ENCODE measurements at places on chromosomes 3 and 15.

DNA sequence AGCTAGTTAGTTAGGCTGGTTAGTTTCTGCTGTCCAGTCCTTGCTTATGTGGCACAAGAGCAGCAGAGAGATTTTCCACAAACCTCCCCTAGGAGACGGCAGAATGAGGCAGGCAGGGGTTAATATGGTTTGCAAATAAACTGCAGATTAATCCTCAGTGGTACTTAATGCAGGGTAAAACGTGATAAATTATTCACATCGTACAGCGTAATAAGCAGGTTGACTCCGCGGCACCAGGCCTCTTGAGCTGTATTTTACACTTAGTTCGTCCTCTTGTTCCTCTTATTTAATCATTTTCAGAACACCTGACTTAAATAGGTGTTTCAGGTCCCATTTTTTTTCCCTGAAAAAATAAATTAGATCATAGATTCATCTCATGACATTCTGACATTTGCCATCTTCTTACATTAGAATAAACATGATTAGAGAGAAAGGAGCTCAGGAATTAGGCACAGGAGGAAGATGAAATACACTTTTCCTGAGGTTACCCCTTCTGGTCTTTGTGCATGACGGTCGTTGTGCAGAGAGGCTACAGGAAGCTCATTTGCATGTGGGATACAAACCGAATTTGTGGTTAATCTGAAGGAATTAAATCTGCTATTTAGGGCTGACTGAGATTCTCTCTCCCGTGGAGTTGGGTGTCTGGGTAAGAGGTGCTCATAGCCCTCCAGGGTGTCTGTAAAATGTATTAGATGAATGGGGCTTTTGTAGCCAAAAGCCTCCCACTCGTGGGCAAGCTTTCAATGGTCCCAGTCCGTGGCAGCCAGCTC, 27.1 kb upstream of the VPS8 start:
- DNase-seq = no peak

DNA sequence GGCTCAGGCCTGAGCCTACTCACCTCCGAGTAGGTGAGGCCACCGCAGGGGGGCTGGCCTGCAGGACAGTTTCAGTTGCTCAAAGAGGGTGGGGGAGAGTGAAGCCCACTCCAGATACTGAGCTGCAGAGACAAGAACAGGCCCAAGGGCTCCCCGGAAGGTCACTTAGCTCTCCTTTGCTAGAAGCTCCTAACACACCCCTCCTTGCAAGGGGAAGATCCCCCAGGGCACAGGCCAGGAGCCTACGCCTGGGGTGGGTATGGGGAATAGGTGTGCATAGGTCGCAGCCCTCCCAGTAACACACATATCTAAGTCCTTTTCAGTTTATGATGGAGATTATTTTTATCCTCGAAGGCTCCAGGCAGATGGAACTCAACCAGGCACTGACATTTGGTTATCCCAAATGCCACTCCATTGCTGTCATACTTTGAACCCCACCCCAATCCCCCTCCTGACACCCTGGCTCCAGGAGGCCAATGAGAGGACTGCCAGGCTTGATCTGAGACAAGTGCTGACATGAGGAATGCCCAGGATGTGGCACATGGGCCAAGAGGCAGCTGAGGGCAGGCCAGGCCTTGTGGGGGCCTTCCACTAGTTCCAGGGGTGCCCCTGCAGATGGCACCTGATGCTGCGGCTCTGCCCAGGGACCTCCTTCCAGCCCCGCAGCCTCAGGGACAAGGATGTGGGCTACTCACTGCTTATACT, 1.1 kb upstream of the MUSTN1 start:
- no peak for DNase-seq

DNA sequence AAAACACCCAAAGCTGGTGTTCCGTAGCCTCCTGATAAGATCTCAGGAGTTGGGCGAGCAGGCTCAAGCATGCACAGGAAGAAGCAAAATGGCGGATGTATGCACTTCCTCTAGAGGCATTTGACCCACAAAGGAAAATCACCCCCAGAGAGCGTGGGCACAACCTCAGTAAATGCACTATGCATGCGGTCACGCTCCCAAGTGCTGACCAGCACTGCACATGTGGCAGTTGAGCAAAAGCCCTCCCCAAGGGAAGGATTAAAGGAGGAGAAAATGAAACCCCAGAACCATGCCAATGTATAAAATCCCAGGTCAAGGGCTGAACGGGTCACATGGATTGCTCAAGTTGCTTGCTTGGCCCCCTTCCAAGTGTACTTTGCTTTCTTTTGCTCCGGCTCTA, 289.4 kb upstream of the IGF1R start:
- DNase-seq = no peak

DNA sequence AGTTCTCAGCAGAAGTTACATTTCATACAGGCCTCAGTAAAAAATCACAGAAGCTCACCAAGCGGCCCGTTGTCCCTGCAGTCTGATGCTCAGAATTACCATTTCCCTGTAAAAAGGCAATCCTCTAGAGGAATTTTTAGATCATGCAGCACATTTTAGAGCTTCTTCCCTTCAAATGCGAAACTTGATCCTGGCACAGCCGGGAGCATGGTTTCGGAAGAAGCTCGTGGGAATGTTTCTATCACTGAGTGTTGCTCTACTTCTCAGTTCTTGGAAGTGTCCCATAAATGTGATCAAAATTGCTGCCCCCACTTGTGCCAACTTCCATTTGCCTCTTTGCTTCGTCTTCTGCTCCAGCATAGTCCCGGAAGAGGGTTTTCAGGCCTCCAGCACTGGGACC, 3.8 kb upstream of the H1-8 start:
- DNase-seq = no peak

DNA sequence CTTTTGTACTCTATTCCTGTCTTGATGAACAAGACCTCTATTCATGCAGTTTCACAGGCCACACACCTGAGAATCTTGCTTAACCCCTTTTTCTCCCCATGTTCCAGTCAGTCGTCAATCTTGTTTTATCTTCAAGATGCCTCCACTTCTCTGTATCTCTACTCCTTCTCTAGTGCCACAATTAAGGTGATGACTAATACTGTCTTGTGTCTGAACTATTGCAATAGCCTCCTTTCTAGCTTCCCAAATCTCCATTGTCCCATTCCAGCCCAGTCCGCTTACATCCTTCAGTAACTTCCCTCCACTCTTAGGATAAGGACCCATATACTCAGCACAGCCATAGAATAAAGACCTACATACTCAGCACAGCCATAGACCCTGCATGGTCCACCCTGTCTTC, 24.7 kb downstream of the CHST14 start:
- DNase-seq = no peak

- DNase-seq = no peak
Observed at GRCh38 chr3:123180791-123181190, 21.0 kb upstream of the SEC22A start.

- DNase-seq = no peak
Observed at GRCh38 chr3:171349392-171349791, 110.8 kb downstream of the TNIK start.

DNA sequence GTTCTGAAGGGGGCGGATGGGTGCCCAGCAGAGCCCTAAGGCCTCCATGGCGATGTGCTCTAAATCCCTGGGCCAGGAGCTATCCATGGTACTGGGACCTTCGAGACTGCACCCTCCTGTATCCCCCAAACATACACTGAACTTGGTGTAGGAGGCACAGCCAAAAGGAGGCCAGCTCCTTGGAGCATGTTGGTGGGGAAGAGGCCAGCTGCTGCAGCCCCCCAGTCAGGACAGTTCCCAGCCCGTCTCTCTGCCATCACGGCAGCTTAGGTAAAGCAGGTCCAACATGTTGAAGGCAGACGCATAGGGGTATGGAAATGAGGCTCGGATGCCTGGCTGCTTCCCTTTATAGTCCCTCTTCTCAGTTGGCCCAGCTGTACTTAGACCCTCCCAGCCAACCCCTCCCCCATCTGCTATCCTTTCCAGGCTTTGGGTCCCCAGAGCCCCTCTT, 1.8 kb downstream of the CAMKV start:
- DNase-seq = no peak

GRCh38 chr3:16818945-16819344, 65.8 kb upstream of the PLCL2 start:
- no peak for DNase-seq

GRCh38 chr15:70091726-70092463, 5.8 kb downstream of the TLE3 start:
- no peak for DNase-seq

DNA sequence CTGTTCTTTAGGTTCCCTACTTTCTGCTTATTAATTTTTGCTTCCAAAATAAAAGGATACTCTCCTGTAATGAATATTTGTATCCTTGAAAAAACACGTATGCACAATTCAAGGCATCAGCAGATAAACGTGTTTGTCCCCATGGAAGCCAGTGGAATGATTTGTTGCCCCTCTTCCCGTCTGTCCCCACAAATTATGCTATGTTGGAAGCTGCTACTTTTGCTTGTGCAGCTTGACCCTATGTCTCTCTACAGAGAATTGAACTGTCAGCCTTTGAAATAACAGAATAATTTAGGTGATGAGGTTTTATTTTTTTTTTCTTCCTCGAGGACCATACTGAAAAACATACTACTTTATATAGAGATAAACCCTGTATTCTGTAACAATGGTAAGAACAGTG, 401.5 kb upstream of the GOLIM4 start:
- DNase-seq = no peak

- no peak for DNase-seq
Observed at GRCh38 chr15:25859838-25860645, 3.1 kb downstream of the ATP10A start.

GRCh38 chr3:13598926-13599886, 50.3 kb downstream of the FBLN2 start:
- DNase-seq = no peak

GRCh38 chr3:11908981-11909698, 62.5 kb upstream of the TAMM41 start:
- DNase-seq = no peak

DNA sequence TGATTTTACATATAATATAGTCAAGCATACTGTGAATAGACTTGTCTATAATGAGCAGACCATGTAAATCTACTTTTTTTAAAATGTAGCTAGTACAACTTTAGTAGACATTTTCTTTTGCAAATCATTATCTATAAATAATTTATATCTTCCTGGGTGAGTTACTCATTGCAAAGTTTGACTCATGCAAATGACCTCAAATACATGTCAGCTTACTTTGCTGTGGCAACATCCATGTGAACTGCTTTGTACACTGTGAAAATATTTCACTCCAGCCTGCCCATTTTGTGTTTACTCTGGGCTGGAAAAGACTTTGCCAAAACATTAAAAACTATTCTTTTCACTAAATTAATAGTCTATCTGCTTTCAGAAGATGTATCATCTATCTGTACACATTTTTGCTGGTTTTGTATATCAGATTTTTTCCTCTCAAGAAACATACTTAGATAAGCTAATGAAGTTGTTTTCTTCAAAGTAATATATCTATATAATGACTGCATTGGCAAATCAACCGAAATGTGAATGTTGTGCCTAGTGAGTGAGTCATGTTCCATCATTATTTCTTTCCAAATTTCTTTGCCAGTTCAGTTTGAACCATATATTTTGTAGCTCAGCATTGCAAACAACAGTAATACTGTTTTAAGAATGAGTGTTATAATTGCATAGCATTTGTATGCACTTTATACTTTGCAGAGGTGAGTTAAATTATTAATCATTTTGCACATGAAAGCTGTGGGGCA, 26.5 kb downstream of the IGSF10 start:
- no peak for DNase-seq

DNA sequence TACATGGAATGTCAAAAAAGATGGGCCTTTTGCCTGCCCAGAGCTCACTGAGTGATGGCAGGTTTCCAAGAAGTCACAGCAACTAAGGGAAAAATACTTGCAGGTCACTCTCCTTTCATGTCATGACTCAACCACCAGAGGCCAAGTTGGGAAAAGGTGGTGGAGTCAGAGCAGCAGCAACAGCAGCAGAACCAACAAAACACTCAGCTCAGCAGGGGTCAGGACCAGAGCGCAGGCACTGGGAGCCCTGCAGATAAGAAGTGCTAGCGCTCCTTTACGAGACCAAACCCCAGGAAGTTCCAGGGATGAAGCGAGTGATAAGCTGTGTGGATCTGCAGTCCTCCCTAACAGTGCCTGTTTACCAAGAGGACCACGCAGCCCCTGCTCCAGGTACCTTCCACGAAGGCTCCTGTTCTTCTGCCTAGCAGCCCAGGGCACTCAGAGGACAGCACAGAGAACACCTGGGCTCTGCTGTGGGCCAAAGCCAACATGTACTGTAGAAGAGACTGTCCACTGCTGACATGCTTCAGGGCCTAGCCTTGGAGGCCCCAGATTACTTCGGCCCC, 26.0 kb downstream of the POC1A start:
- no peak for DNase-seq

- DNase-seq = no peak
Observed at GRCh38 chr15:42133886-42134502, 22.4 kb downstream of the PLA2G4F start.

DNA sequence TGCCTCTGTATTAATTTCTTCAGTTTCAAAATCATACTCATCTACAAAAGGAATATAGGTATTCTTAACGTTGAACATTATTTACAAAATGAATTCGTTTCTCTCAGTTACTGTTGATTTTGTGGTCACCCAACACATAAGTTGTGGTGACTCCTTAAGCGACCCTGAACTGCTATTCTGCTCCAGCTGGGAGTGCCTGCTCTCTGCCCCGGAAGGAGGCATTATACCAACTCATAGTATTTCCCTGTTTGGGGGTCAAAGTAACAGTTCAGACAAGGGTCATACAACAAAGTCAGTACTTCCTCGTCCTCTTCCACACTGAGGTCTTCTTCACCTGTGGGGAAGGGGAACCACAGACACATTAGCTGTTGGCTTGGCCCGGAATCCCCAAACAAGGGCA, 75.7 kb upstream of the FAM3D start:
- DNase-seq = no peak

DNA sequence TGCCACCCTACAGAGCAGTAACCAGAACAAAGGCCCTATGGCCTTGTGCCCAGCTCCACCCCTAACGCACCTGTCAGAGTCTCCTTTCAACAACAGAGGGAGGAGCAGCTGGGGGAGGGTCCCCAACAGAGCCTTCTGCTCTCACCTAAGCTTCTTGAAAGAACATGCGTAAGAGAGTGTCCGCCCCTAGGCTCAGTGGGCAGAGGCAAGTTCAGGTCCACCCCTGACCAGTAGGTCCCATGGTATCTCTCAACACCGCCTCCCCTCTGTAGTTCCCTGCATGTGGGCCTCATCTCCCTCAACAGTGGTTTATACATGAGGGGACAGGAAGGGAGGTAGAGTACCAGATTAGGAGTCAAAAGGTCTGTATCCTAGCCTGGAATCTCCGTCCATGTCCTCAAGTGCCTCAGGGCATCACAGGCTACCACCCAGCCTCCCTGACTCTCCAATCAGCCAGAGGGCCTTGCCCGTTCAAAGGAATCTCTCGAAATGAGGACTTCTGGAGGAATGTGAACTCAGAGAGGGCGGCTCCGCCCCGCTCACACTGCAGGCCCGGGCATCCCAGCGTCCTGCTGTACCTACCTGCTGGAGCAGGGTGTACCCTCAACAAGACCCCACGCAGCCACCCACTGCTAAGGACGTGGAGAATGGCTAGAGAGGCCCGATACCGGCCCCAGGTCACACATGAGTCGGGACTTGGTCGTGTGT, 680 bp downstream of the POC1A start:
- DNase-seq = no peak

GRCh38 chr3:30864836-30865235, 29.6 kb downstream of the GADL1 start:
- no peak for DNase-seq

- no peak for DNase-seq
Observed at GRCh38 chr15:66180531-66181097, 72.9 kb downstream of the MEGF11 start.

Measured in GOT3 (cell line).